ENCODE measurements at places on chromosomes 7 and 10.

GRCh38 chr10:86252556-86252955 is 114.0 kb downstream of the GRID1 start:
- peak; percentile 63 for DNase-seq

DNA sequence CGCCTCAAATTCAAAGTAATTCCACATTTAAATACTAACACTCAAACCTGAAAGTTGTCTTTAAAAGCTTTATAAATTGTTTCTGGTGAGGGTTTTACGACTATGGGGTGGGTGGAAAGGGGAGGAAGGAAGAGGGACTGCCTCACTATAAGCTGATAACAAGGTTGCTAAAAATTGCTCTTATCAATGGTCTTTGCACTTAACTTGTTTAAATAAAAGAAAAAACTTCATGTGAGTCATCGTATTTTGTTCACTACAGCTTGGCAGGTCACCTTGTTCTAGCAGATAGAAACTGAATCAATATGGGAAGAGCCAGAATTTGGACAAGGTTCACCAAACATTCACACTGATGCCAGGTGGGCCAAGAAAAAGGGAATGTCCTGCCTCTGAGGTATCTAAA is 129.2 kb downstream of the TES start:
- no peak for DNase-seq

DNA sequence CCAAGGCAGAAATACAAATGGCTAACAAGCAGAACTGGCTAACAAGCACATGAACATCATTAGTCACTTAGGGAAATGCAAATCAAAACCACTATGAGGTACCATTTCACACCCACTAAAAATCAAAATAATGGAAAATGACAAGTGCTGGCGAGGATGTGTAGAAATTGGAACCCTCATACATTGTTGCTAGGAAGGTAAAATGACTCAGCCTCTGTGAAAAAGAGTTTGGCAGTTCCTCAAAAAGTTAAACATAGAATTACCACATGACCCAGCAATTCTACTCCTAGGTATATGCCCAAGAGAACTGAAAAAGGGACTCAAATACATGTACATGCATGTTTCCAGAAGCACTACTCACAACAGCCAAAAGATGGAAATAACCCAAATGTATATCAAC is 52.8 kb upstream of the ANAPC16 start:
- DNase-seq = no peak

DNA sequence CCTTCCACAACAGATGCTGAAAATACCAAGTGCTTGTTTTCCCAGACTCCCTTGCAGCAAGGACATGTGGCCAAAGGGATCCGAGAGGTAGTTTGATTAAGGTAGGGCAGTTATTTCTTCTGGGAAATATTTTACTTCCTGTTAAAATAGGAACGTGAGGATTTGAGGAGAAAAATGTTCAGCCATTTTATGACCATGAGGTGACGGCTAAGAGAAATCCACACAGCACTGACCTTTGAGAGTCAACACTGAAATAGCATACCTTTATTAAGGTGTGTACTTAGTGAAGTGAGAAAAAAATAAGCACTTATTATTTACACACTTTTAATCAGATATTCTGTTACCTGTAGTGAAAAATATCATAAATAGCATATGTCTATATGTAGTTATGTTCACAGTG is 133.9 kb downstream of the PPP1R3A start:
- no peak for DNase-seq

DNA sequence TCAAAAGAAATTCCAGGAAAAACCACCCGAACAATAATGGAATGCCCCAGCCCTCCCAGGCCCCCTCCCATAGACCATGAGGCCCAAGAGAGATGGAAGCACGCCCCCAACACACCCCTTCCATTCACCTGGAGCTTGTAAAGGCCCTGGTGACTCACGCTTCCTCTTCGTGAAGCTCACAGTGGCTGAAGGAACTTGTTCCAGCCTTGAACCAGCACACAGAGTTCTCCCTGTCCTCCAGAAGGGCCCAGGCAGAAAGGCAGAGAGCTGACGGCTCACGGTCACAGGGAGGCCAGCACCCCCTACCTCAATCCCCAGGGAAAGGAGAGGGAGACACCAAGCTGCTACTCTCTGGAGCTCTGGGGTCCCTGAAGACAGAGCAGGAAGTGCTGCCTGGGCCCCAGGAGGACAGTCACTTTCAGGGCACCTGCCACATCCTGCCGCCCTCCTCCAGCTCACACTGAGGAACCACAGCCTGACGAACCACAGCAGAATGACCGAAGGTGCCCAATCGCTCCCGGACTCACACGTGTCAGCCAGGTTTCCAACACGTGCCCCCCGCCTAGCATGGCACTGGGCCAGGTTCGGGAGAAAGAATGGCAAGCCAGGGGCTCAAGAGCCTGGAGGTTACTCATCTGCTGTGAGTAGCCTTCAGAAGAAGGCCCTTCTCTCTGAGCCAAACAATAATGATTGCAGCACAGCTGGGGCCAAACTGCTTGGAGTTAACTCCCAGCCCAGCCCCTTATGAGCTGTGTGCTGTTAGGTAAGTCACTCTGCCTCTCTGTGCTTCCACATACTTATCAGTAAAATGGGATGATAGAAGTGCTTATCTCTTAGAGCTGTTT is 52.8 kb downstream of the DLG5 start:
- no peak for DNase-seq

- DNase-seq = no peak
Measured at GRCh38 chr7:30351286-30351685, 66.9 kb downstream of the ZNRF2 start.

DNA sequence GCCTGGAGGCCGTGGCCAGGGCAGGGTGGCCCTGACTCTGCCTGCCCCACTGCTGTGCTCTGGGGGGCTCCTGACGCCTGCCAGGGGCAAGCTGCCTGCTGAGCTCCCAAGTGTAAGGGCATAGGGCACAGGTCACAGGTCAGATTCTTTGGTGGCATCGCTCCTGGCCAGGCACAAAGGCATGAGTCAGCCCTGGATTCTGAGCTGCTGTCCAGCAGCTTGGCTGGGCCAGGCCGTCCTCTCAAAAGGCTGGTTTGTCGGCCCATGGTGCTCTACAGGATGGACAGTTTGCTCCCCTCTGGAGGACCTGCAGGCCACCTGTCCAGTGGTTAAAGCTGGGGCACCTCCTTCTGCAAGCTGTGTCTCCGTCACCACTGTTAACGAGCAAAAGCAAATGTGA is 2.9 kb downstream of the ADGRA1 start:
- DNase-seq = no peak

DNA sequence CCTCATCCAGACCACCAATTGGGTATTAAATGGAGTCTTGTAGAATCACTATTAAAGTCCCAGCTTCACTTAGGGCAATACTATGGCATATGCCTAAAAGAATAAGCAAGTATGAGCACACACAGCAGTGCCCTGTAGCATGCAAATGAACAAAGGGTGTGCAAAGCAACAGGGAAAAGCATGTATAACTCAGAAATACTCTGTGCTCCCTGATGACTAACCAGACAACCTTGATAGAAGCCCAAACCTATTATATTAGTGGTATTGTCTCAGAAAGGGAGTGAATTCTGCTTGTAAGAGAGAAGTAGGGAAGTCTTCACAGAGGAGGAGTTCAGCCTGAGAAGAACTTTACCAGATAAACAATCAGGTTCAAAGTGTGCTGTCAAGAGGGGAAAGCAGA is 131.2 kb downstream of the DGKI start:
- no peak for DNase-seq

GRCh38 chr10:109929501-109930219 is 6.3 kb upstream of the XPNPEP1 start:
- no peak for DNase-seq

DNA sequence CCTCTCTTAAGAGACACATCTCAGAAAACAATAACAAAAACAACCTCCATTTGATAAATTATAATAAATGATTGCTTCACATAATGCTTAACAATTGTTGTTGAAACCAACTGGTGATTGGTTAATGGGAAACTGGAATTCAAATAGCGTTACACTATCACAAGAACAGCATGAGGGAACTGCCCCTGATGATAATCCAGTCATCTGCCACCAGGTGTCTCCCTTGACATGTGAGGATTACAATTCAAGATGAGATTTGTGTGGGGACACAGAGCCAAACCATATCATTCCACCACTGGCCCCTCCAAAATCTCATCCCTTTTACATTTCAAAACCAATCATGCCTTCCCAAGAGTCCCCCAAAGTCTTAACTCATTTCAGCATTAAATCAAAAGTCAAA is 375.9 kb downstream of the BMPER start:
- DNase-seq = no peak

DNA sequence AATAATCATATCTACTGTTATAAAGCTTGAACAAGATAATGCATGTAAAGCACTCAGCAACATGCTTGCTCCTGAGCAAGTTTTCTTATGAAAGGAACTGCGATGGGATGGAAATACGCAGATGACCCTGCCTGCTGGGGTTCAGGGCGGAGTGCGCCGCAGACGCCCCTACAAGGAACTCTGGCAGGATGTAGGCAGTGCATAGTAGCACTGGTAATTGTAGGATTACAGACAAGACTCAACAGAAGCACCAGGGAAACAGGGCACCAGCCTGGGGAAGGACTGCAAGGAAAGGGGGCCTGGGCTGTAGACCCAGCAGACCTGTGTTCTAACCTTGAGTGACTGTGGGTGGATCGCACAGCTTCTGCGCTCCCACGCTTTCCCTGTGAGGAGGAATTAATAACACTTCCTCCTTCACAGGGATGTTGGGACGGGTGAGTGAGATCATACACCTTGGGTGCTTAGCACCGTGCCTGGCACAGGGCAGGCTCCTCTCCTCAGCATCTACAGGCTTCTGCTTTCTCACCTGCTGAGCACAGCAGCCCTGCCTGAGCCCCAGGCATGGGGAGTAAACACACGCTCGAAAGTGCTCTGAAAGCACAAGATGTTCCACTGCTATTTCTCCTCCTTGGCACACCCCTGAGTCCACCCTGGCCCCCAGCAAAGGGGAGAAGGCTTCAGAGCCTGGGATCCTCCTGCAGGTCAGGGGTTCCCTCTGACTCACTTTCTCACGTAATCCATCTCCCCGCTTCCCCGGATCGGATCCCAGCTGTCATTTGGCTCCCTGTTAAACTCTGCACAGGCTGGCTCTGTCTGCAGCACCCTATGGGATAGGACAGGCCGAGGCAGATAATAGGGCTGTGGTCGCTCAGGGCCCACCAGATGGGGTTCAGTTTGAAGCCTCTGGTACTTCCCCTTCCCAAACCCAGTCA is 19.2 kb downstream of the ITPRIP start:
- no peak for DNase-seq

- DNase-seq = peak; percentile 60
Measured at GRCh38 chr10:88064608-88065382, 201.4 kb downstream of the PTEN start.

DNA sequence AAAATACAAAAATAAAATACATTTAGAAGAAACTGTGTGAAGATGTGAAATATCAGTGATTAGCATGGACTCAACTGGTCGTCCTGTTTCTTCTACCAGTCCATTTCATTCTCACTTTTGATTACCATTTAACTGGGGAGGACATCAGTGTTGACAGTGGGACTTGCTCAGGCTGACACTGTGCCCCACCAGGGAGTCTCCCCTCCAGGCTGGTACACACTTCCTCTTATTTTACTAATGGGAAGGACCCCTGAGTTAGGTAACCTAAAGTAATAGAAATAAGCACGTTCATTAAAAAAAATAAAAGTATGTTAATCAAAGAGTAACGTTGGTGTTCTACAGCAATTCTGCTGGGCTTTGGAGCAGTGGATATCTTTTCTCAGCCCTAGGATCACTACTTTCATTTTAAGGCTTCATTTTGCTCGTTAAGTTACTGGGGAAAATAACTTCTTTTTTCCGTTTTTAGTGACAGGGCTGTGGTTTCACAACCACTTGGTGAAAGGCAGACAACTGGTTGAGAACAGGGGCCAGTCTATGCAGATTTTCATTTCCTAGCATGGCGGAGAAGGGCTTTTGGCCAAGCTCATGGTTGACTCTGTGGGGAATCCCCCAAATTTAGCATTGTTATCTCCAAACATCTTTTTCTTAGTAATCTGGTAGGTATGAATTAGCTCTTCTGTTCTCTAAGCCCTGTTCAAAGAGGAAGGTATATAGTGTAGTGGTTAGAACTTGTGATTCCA is 2.1 kb downstream of the SNX10 start:
- DNase-seq = no peak

DNA sequence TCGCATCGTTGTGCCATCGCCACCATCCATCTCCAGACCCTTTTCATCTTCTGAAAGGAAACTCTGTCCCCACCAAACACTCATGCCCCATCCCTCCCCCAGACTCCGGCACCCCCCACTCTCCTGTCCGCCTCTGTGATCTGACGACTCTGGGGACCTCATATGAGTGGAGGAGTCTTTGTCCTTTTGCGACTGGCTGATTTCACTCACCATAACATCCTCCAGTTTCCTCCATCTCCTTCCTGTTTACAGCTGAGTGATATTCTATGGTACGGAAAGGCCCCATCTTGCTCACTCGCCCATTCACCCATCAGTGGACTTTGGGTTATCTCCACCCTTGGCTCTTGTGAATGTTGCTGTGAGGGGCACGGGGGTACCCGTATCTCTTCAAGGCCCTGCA is 11.8 kb upstream of the INSIG1 start:
- DNase-seq = no peak

- DNase-seq = peak; percentile 64
Measured at GRCh38 chr10:107103174-107104025, 61.1 kb downstream of the SORCS1 start.

DNA sequence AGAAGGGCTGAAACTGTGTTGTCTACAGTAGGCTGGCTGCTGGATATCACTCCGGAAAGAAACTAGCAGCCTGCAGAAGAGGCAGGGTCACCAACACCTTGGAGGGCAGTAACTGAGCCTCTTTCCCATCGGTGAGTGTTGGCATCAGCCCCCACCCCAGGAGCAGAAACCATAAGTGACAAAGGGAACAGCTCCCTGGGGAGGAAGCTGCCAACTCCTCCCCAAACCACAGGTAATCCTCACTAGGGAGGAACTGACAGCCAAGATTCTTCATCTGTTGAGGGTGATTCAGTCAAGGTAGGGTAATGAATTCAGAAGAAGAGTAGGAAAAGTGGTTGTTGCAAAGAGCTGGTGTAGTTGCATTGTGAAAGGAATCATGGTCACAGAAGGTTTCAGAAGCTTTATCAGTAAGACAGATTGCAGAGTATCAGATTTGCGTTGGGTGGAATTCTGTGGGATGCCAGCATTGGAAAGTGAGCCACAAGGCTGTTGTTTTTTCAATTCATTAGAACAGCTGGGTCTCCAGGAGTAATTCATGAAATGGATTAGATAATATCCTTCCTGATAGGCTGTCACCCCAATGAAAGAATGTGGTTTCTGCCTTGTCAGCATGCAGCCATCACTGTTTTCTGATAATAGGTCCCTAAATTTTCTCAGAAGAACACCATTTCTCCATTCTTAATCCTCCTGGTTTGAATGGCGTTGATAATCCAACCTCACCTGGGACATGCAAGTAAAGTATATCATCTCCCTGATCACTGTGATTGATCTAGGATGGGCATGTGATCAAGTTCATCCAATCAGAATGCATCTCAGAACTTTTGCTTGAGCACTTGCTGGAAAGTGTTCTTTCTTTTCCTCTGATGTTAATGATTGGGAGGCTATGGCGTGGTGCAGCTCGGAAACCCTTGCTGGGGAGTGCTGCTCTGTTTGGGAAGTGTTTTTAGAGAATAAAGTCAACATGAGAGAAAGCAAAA is 75.0 kb upstream of the CTBP2 start:
- no peak for DNase-seq

GRCh38 chr10:13222151-13222550 is 12.0 kb downstream of the UCMA start:
- DNase-seq = no peak
